Stimulated activated naive B cell treated with anti-CD40 and anti-IgM and Interleukin-4, amounts not matched to agents 10 μg/mL and 1 μg/mL and 100 μg/mL, for 72 hours (primary cell): ENCODE measurements at places on chromosomes 12 and 14.

DNA sequence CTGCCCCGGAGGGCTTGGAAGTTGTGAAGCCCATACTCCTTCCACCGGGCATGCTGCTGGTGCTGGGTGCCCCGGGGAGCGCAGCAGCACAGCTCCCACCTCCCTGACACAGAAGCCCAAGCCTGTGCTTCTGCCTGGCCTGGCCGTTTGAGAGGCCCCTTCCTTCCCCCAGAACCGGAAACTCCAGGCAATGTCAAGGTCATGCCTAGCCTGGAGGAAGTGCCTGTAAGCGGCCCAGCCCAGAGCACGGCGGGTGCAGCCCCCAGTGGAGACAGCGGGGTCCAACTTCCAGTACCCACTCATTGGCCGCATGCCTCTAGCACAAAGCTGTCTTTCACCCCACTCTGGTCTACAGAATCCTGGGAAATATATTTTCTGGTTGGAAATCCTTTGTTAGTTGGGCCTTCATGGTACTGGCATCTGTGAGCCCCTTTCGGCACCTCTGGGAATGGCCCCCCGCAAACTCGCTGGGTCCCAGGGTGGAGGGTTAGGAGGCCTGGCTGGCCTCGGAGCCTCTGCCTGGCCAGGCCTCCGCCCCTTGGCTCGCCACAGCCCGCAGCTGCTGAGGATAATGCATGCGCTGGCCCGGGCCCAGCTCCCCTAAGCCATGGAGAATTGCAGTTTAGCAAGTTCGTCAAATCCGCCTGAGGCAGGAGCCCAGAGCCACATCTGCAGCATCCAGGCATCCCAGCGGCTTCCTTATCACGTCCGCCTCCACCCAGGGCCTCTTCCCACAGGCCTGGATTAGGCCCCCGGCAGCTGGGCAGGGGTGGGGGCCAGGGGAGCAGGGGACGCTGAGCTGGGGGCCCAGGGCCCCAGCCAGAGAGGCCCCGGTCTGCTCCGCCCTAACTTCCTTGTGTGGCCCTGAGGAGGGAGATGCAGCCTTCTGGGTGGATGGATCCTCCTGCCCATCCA is 48.9 kb upstream of the DLK1 start:
- no peak for DNase-seq

DNA sequence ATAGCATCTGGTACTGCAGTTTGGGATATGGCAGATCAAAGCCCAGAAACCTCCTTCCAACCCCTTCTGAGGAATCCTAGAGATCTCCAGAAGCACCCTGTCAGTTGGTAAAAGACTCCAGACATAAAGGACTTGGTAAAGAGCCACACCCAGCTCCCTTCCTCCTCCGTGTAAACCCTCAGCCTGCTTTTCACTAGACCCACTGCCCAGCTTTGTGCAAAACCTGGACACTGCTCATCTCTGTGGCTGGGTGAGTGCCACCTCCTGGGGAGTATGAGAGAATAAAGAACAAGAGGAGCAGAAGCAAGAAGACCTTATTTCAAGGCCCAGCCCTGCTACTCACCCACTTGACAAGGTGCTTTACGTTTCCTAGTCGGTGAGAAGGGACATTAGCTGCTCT is 33.0 kb downstream of the ANO2 start:
- no peak for DNase-seq

DNA sequence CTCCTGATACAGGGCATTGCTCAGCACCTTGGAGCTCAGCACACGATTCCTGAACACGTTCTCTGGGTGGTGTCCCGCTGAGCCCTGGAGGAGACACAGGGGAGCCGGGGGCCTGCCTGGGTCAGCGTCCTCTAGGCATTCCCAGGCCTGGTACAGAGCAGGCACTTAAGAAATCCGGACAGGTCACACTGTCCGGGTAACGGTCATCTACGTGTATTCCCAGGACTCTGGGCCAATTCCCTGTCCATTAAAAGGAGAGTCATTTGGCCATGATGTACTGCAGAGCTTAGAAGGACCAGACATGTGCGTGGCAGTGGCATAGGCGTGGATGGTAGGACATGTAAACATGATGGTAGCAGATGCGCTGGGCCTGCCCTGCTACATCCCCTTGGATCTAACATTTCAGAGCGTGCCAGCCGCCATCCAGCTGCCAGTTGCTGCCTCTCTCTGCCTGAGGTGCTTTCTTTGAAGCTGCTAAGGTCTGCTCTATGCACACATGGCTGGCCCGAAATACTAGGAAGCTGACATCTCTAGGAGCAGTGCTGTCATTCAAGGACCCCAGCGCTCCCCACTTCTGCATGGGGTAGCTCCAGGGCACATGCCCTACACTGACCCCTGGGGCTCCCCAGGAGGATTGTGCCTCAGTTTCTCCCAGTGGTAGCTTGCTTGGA is 273.1 kb upstream of the RTL1 start:
- no peak for DNase-seq

GRCh38 chr12:52351196-52352059 is 15.9 kb downstream of the KRT85 start:
- DNase-seq, result no peak

DNA sequence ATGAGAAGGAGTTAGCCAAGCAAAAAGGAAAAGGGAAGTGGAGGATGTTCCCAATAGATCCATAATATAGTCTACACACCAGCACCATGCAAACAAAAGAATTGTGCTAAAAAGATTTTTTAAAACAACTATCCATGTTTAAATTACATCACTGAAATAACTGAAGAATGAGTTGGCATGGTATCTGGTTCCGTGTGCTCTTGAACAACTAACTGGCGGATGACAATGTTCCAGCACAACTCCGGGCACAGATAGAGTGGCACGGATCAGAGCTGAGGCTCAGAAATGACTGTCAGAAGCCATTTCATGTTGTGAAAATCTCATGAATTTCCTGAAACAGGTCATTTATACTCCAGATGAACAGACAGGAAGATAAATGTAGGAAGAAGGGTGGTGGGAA is 153.1 kb downstream of the HMGA2 start:
- no peak for DNase-seq

- DNase-seq, result no peak
Measured at GRCh38 chr12:122894193-122895121, 1.5 kb downstream of the VPS37B start.
